CD4-positive, alpha-beta T cell treated with Interleukin-17A for 4 hours (primary cell): ENCODE measurements at places on chromosomes 5 and 9.
A peak's percentile ranks its signal among the peaks of the same experiment; 100 is the strongest.

GRCh38 chr9:479971-480350, 265.3 kb downstream of the DOCK8 start:
- no peak for DNase-seq

DNA sequence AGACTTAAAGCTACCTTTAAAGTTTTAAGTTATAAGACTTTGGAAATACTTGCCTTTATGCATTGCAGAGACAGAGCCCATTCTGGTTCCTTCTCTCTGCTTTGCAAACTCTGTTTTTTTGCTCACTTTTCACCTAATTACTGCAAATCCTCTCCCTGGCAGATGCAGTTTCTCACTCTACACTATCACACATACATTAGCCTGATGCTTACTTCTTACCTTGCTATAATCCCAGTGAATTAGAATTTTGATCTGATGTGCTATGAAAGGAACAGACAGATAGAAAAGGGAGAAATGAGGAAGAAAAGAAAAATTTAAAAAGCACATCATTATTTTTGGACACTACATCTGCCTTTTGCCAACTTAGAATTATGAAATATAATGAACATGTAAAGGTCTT, 489.5 kb upstream of the EDIL3 start:
- no peak for DNase-seq

GRCh38 chr9:134377976-134378375, 51.7 kb downstream of the RXRA start:
- DNase-seq: peak; percentile 36

DNA sequence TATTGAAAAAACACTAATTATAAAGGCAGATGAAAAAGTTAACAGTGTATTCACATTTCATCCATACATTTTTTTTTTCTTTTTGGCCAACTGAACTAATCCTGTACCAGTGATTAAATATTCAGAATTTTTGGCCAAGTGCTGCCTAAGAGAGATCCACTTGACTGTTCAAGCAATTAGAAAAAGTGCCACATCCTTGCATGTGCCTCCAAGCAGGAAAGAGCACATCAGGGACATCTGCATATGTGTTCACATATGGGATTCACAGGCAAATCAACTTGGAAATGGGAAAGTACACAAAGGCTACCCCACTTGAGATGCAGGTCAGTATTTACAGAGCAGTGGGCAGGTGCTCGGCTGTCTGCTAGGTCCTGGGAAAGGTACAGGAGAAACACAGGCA, 163.3 kb upstream of the LHFPL2 start:
- no peak for DNase-seq

- DNase-seq: no peak
Measured at GRCh38 chr5:107301999-107302398, 368.7 kb downstream of the EFNA5 start.

DNA sequence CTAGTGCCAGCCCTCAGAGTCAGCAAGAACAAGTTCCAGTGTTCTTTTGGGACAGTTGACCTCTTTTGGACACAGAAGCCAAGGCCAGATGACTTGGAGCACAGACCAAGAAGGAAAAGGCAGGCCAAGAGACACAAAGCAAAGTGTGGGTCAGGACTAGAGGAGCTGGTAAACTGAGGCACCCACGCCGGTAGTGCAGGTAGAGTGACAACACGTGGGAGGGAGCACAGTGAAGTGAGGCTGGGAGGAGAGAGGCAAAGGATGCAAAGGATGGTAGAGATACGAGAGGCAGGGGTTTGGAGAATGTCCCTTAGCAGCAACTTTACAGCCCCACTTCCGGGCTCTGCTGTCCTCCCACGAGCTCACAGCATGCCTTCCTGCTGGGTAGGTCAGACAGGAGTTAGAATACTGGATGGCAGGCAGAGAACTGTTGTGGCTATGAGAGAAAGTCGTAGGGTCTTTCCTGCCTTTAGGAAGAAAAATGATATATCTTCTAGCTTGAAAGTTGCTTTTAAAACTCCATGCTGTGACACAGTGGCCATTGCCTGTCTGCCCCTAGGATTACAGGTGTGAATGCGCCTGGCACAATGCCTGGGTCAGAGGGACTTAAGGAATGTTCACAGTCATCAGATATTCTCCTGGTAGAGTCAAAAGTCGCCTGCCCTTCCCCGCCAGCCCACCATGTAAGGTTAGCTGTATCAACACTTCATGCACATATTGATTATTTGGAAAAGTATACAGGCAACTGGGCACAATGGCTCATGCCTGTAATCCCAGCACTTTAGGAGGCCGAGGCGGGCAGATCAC, 97.9 kb downstream of the PDE8B start:
- no peak for DNase-seq

DNA sequence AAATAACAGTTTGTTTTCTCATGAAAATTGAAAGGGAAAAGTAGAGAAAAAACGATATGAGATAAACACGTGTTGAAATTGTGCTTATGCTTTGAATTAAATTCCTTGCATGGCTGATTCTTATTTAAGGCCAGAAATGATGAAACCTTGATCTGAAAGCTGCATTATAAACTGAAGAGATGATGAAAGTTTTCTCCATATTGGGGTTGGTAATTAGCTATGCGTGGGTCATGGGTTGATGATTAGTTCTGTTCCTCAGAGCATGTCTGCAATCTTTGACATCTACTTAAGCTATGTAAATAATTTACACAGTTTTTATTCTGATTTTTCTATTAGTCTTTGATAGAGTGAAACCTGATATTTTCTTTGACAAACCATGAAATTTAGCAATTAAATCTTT, 264.1 kb downstream of the CD180 start:
- no peak for DNase-seq

- no peak for DNase-seq
Measured at GRCh38 chr5:6788439-6788838, 75.2 kb downstream of the TENT4A start.

GRCh38 chr5:95669985-95670384, 12.8 kb downstream of the SPATA9 start:
- no peak for DNase-seq

GRCh38 chr9:71725590-71726338, 42.5 kb downstream of the CEMIP2 start:
- no peak for DNase-seq

- DNase-seq: no peak
Measured at GRCh38 chr9:69945671-69946141, 97.9 kb upstream of the MAMDC2 start.

- no peak for DNase-seq
Measured at GRCh38 chr9:96343515-96344360, 39.8 kb downstream of the SLC35D2 start.

DNA sequence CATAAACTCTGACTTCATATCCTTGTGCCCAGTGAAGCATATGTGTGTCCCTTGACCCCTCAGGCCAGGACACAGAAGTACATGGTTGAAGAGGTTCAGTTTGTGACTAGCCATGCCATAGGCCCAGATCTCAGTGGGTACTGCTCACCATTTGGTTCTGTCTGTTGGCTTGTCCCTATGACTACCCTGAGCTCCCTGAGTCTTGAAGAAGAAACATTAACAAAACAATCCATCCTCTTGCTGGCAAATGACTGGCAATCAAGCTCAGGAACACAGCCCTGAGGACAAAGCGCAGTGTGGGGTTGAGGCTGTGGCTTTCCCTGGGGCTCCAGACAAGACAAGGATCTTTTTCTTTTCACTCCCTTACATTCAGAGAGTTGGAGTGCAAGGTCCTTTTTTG, 46.3 kb downstream of the TNFAIP8 start:
- no peak for DNase-seq

DNA sequence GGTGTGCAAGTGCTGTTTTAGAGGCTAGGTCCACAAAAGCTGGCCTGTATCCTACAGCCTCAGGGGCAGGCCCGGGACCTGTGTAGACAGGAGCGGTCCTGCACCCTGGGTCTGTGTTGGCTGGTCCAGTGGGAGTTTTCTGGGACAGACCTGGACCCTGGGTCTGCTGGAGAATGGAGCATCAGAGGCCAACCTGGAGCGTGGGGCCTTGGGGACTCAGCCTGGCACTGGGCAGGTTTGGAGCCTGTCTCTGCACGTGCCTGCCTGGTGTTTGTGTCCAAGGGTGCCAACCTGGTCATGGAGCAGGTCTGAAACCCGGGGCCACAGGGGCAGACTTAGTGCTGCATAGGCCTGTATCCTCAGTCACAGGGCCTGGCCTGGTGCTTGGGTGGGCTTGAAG, 45.8 kb downstream of the SRFBP1 start:
- DNase-seq: no peak

DNA sequence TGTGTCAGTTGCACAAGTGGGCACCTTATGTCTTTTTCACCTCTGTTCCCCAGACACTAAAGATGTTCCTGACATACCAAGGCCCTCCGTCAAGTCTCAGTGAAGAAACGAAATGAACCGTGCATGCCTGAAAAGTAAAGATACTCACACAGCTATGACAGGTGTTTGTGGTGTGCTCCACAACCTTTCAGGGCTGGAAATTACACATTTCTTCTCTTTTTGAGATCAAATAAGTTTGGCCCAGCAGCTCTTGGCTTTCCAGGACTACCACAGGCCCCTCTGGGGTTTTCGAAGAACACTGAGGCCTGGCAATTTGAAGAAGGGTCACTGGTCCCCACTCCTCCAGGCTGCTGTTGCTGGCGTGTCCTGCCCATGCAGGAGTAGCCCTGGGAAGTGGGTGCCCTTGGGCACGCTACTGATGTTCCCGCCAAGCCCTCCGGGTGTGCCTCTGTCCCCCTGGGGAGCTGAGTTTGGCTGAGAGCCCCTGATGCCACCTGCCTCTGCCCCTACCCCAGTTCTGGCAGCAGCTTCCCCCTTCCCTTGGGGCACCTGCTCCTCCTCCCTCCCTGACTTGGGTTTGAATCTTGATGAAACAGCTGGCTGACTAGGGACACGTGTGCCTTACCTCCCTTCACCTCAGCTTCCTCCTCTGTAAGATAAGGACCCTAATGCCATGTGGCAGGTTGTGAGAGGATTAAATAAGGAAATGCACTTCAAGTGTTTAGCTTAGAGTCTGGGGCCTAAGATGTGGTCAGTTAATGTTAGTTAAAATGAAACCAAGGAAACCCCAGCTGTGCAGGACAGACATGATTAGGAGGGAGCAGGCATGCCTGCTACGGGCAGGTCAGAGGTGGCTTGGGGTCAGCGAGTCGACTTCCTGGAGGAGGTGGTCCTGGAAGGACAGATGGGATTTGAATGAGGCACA, 49.1 kb upstream of the GADD45G start:
- no peak for DNase-seq

- DNase-seq: no peak
Measured at GRCh38 chr5:90483206-90483605, 8.5 kb downstream of the POLR3G start.

- peak; percentile 79 for DNase-seq
Measured at GRCh38 chr9:93003552-93004407, 54.7 kb upstream of the SUSD3 start.

DNA sequence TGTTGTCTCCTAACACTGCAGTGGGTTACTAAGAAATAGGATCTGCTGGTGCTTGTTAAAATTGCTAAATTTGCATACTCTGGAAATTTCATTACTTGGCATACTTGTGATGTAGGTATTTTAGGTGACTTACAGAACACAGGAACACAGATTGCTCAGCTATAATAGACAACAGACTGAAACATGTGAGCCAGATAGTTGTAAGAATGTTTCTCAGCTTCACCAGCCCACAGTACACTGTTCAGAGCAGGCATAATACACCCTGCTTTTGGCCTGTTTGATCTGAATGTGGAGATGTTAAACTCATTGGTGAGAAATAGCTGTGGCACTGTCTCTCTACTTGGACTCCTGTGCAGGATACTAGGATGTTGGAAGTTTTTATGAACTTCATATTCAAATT, 275.7 kb downstream of the CSNK1G3 start:
- DNase-seq: no peak

DNA sequence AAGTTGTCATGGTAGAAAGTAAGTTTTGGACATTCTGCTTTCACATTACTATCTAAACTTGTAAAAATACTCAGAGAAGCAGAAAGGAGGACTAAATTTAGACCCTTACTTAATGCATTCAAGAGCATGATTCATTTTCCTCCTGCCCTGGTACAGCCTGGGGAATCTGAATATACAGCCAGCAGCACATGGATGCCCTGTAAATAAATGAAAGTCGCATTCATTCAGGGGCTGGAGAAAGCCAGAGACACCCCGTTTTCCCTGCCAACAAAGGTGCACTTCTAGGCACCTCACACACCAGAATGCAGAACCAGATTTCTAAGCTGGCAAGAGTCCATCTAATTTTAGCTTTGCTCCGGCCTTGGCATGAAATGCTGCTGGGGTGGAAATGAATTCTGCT, 172.7 kb upstream of the KLF9 start:
- no peak for DNase-seq

DNA sequence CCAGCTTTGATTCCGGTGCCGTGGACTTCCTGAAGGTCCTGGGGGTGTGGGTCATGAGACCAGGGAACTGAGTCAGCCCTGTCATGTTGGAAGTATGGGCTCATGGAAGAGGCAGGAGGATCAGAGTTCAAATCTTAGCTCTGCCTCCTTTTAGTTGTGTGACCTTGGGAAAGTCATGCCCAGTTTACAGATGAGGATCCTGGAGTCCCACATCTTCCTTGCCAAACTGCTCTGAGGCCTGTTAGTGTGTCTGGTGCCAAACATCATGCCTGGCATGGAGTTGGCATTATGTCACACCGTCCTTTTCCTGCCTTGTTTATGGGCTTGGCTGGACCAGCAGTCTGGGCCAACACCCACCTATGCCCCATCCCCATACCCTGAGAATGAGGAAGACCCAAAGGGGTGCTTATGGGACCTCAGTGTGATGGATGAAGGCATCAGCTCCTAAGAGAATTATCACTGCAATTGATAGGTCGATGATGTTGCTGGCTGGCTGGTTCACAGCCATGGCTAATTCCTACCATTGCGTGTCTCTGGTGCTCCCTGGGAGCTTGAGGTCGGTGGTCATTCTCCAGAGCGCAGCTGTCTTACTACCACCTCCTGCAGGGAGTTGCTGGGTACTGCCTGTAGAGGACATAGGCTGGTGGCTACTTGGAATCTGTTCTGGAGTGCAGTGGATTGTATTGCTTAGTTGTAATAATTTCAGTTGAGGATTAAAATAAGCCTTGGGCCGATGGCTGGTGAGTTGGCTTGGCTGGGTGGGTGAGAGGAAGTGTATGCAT, 140.5 kb upstream of the PITX1 start:
- no peak for DNase-seq

DNA sequence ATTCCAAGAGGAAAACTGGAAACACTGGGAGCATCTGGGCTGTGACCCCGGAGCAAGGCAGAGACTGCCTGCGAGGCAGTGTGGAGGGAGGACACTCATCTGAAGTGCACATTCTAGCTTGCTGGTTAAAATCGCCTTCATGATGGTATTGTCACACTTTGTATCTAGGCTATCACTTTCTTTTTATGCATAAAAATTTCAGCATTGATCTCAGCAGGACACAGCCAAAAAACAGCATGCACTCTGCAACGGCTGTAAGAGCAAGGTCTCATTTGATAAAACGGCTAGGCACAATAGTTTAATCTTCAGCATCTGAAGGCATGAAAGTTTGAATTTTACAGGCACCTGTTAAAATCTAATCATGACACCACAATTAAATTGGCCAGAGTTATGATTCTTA, 110.8 kb upstream of the IRX1 start:
- DNase-seq: no peak

DNA sequence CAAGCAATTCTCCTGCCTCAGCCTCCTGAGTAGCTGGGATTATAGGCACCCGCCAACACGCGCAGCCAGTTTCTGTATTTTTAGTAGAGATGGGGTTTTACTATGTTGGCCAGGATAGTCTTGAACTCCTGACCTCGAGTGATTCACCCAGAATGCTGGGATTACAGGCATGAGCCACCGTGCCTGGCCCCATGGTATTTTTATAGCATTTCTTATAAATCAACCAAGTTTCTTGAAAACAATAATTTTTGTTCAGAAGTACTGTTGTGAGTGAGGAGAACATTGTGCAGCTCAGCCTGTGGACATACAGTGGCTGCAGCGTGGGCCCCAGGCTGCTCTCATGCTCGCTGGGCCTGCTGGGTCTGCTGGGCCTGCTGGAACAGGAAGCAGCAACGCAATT, 45.3 kb downstream of the MAP1B start:
- DNase-seq: no peak

- peak; percentile 72 for DNase-seq
Measured at GRCh38 chr9:122816163-122816867, 12.1 kb downstream of the PDCL start.
